ENCODE measurements at places on chromosomes 5 and 9. TPM values are rescaled to one million over a fixed set of nuclear protein-coding genes. Genes with fewer than 3 reads are reported as not detected.

C5orf63 gene
- total RNA-seq: 5.3 TPM

DNA sequence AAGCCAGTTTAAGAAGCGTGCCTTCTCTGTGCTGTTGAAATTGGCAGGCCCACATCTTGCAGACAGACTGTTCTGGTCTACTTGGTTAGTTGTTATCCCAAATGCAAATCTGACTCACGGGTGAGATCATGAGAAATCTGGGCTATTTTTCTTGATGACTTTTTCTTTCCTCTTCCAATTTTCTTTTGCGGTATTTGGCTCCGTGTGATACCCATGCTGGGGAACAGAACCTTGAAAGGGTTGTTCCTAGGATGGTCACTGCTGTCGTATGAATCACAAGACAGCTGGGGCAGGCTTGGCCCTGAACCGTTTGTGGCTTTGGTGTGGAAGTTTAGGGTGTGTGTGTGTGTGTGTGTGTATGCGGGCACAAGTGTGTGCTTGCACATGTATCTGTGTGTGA lies 24.6 kb downstream of the PDZD2 start:
- no peak for DNase-seq

GRCh38 chr5:174306345-174307030 lies 261.0 kb downstream of the NSG2 start:
- DNase-seq: no peak

DMGDH gene
- total RNA-seq: not detected

DNA sequence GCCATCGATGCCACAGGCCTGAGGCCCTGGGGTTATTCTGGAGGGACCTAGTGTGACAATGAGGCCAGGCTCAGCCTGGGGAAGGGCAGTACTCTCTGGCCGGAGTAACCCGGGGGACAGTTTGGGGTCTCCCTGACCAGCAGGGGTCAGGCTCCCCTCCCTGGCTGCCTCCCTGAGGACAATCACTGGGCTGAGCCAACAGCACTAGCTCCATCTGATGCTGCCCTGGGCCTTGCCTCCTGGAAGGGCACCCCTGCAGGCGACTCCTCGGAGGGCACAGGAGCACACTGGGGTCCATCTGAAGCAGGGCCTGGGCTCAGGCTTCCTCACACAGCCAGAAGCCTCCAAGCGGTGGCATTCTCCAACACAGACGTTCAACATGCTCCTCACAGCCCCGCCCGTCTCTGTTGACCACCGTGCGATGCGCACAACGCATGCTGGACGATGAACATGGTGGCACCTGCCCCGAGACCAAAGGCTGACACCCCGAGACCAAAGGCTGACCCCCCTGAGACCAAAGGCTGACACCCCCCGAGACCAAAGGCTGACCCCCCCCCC lies 68.3 kb downstream of the ADAMTS2 start:
- no peak for DNase-seq

- DNase-seq: peak; percentile 39
Measured at GRCh38 chr5:64165500-64166200, at the start of gene RNF180. TSS of gene RNF180 (plus strand) at chr5:64165843. CDS start at chr5:64200808, 34,965 bp downstream.

- DNase-seq: no peak
Measured at GRCh38 chr9:88807426-88807825, 183.8 kb upstream of the S1PR3 start.

DNA sequence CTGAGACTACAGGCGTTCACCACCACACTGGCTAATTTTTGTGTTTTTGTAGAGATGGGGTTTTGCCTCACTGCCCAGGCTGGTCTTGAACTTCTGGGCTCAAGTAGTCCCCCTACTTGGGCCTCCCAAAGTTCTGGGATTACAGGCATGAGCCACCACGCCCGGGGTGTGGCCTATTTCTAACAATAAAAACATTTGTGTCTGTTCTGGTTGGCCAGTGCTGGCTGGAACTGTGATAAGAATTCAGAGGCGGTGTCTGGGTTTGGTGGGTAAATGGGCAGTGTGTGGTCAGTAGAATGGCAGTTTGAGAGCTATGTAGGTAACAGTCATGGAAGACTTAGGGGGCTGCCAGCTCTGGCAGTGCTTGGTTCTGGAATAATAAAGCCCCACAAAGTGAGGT lies 46.9 kb upstream of the SYNPO start:
- no peak for DNase-seq

DNA sequence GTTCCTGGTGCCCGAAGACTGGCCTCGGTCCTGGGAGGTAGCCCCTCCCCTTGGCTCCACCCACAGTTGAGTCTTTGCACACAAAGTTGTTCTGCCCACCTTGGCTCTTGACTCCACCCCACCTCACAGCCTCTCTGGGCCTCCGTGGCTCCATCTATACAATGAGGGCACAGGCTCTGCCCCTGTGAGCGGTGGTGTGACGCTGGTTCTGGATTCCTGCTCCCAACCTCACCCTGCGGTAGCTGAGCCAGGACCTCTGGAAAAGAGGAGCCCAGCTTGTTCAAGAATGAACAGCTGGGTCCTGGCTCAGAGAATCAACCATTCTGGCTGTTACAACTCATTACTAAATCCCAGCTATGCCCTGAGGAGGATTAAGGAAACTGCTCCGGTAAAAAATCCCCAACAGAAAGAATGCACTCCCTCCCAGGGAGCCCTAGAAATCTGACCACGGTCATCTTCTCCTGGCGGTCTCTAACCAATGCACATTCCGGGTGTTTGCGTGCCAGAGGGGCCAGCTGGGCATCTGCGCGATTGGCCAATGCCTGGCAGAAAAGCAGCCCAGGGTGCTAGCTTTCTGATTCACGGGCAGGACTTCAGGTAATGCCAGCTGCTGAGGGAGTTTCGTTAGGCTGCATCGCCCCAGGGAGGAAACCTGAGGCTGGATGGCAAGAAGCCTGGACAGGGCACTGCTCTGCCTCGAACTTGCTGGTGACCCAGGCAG lies 9.9 kb upstream of the GRHPR start:
- DNase-seq: no peak

TBC1D13 gene
- 35.1 TPM for total RNA-seq

DNA sequence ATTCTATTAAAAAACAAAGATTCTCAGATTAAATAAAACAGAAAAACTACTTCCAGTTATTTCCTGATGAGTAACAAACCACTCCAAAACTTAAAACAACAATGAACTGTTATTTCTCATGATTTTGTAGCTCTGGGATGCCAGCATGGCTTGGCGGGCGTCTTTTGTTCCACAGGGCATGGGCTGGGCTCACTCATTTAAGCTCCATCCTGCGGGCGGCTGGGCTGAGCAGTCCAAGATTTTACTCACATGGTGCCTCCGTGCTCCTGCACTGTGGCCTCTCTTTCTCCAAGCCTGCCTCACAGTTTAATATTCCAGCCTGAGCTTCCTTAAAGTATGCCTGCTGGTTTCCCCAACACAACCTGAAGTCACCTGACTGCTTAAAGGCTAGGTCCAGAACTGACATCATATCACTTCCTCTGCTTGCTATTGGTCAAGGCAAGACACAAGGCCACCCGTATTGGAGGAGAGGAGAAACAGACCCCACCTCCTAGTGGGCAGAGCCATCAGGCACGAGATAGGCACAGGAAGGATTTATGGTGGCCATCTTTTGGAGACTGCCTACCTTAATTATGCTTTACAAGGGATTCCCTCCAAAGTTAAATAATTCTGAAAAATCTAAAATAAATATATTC lies 41.6 kb upstream of the ZBTB43 start:
- DNase-seq: no peak

SLC6A18 gene
- total RNA-seq: not detected

GRCh38 chr5:147406636-147407035 lies 103.2 kb downstream of the DPYSL3 start:
- DNase-seq: no peak

DNA sequence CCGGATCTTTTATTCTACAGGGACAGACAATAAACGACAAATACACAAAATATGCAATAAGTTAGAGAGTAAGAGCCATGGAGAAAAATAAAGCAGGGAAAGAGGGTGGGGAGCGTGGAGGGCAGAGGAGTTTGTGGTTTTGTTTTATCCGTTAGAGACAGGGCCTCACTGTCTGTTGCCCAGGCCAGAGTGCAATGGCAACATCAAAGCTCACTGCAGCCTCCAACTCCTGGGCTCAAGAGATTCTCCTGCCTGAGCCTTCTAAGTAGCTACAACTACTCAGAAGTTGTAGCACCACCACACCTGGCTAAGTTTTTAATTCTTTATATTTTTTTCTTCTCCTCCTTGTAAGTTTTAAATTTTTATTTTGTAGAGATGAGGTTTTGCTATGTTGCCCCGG lies 54.5 kb upstream of the CTNNA1 start:
- no peak for DNase-seq

DNA sequence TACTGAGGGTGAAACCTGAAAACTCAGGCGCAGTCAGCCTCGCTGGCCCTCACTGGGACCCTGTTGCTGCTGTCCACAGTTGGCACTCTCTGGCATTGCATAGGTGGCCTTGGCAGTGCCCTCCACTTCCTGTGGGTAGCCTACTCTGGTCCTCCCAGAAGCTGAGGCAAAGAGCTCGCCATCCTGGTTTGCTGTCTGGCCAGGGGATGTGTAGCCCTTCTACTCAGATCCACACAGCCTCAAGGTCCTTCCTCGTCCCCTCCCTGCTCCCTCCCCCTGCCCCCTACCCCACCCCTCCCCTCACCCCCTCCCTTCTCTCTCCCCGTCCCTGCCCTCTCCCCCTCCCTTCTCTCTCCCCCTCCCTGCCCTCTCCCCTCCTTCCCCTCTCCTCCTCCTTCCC lies 176.0 kb downstream of the OLFM1 start:
- no peak for DNase-seq

DNA sequence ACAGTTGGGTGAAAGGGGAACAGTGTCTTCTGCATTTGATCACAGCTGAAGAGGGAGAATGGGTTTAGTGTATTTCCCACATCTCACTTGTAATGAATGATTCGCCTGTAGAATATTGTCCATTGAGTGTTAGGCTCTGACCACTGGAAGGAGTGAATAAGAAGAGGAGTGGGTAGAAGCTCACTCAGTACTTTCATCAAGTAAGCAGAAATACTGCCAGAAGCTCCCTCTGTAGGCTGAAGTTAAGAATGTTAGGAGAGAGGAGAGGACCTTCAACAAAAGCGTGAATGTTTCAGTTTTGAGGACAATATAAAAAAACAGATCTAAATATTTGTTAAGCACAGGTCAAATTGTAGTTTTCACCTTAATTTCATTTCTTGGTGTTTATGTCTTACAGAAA lies 27.5 kb downstream of the FSD1L start:
- DNase-seq: peak; percentile 15

- DNase-seq: no peak
Measured at GRCh38 chr5:102720969-102721368, 34.1 kb upstream of the PAM start.

PCDHA4 gene
- 0.14 TPM for total RNA-seq

CRB2 gene
- total RNA-seq: not detected

DPYSL3 gene
- total RNA-seq: 146 TPM

UGT3A2 gene
- total RNA-seq: not detected

MYO10 gene
- 144 TPM for total RNA-seq

DNA sequence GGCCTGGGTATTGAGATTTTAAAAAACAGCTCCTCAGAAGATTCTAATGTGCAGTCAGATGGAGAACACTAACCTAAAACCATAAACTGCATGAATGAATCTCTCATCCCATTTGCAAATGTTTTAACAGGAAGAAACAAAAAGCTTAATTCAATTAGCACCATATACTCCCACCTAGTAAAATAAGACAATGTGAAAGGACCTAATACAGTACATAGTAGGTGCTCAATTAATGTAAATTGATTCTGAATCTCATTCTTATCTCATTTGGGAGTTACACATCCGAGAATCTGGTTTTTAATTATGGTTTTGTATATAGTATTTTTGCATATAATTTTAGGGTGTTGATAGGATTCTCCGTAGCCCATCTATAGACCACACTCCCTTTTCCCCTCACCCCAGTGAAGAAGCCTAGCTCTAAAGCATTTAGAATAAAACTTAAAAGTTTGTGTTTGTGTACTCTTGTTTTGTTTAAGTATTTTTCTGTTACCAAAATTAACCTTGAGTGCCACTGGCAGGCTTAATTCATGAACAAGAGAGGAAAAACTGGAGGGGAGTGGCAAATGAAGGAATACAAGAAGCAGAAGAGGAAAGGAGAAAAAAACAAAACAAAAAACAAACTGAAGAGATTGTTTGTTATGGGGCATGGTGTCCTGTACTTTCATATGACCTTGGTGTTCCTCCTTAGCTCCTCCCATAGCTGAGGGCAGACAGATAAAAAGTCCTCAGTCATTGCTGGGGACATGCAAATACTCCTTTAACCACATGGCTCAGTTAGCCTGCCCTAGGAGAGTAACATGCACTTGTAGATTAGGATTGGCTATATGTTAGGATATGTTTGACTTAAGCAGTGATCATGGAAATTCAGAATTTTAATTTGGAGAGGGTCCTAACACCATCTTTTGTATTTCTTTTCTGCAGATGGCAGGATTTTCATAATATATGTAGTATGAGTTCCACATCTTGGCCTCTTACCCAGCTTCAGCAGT lies 1.2 kb downstream of the RNF14 start:
- DNase-seq: no peak

- DNase-seq: peak; percentile 92
Measured at GRCh38 chr5:178626484-178627258, at the start of gene CLK4. TSS of gene CLK4 (minus strand) at chr5:178627050. CDS start at chr5:178623416, 3,634 bp downstream.

DNA sequence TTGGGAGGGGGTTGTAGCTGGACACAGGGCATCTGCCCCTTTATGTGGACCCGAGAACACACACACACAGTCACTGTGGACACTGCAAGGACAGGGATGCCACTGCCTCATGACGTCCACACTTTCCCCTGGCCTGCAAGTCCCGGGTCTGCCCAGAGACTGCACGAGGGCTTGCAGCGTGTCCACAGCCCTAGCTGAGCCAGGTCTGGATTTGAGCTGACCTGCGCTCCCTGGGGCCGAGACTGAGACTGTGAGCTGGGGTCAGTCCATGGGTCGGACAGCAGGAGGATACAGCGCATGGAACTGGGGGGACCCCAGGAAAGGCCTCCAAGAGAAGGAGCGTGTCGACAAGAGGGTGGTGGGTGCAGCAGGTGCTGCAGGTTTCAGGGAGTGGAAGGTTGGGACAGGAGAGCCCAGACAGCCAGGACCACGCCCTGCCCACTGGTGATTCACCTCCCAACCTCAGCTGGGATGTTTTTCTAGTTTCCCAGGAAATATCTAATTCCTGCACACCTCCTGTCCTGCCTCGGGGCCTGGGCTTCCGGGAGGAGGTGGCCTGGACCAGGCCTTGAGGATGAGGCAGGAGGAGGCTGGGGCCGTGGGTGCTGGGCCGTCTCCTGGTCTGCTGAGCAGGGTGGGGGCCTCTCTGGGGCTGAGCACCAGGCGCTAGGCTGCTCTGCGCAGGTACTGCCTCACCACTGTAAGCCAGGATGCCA lies 806 bp upstream of the RNF224 start:
- no peak for DNase-seq
